ENCODE measurements at places on chromosomes 1 and 21.

- DNase-seq, result peak; percentile 44
Measured at GRCh38 chr1:153818876-153819275, 43.7 kb downstream of the SLC27A3 start.

DNA sequence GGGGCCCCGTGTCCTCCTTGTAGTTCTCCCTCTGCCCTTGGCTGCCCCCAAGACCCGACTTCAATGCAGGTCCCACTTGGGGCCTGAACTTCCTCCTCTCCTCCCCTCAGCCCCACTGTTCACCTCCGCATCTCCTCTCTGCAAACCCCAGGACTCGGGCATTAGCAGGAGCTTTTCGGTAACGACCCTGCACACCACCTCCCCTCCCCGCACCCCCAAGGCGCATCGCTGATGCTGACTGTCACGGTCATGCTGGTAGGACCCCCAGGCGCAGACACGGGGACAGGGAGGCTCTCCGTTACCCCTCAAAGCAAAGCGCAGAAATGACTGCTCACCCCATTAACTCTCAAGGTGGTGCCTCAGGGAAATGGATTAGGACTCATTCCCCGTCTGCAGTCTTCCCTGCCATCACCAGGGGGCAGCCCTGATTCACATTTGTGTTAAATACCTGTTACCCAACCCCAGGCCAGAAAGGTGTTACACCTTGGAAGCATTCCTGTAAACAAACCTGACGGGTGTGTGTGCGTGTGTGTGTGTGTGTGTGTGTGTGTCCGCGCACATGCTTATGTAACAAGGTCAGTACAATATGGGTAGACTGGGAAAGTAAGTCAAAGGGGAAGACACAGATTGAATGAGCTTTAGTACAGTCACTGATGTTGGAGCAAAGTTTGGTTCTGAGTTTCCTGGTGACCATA is 6.4 kb upstream of the GUCA2B start:
- peak; percentile 78 for DNase-seq

GRCh38 chr1:90504509-90504908 is 212.6 kb downstream of the BARHL2 start:
- DNase-seq, result no peak

GRCh38 chr1:54854381-54855020 is 32.5 kb downstream of the DHCR24 start:
- DNase-seq, result no peak

GRCh38 chr1:160206036-160206389 is 829 bp downstream of the PEA15 start:
- peak; percentile 50 for DNase-seq

DNA sequence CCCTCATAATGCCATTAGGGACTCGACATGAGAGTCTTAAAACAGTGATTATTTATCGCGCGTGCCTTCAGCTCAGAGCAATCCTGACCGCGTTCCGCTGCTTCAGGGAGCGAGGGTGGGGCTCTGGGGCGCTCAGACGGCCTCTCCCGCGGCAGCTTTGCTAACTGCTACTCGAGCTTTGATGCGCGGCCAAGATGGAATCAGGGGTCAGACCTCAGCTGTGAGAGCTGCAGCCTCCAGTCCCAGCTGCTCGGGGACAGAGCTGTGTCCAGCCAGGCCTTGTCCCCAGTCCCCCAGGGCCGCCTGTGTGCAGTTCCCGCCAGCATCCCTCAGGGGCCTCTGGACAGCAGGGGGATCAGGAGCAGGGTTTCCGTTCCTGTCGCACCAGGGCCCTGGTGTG is 104.6 kb upstream of the TTC34 start:
- DNase-seq, result no peak

DNA sequence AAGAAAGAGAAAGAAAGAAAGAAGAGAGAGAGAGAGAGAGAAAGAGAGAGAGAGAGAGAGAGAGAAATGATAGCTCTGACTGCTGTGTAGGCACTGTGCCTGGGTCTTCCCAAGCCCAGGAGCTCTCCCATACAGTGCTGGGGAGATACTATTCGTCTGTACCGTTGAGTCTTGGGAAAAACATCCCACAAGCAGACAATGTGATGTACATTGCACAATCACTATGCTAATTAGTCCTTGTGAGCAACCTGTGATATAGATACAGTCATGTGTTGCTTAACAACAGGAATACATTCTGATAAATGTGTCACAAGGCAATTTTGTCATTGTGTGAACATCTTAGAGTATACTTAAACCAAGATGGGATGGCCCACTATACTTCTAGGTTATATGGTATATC is 381.0 kb downstream of the HHAT start:
- peak; percentile 7 for DNase-seq

DNA sequence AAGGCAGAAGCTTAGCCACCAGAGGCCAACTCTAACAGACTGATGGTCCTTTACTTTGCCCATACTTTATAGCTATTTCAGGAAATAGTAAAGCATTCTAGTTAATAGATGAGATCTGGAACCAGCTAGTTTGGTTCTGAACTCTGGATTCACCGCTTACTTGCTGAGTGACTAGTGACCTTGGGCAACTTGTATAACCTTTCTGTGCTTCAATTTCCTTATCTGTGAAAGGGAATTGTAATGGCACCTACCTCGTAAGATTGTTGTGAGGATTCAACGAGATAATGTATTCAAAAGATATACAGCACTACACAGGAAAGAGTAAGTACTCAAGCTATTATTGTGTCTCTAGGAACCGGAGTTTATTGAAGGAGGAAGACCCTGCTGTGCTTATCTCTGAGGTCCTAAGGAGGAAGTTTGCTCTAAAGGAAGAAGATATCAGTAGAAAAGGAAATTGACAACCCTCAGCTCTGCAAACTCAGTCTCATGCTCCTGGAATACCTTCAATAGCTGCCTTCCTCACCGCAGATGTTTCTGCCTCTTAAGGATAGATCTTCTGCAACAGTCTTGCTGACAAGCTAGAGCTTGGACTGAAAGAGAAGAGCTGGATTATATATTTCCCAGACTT is 11.9 kb downstream of the MTFR1L start:
- DNase-seq, result peak; percentile 72

DNA sequence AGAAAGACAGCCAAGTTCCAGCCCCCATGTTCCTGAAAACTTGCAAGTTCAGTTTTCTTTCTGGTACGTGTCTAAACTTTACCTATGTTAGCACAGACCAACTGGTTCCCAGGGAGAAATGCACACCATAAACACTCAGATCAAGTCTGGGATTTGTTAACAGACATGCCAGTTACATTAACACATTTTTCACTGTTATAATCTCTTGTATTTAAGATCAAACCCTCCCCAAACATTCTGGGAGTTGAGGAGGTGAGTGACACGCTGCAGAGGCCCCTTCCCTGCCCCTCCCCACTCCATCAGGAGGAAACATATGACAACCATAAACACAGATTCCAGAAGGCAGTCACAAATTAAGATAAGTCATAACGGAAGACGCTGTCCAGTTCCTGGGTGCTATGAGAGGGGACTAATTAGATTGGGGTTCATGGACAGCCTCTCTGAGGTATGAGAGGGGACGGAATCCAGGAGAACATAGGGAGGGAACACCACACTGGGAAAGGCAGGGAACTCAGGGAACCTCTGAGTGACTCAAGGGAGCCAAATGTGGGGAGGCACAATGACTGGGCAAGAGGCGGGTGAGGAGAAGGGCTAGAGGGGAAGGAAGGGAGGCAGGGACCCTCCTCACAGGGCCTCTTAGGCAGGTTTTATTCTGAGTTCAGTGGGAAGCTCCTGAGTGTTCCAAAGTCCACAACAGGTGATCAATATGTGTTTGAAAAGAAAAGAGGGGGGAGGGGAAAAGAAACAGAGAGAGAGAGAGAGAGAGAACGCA is 25.0 kb downstream of the DUSP10 start:
- DNase-seq, result peak; percentile 80

- peak; percentile 80 for DNase-seq
Measured at GRCh38 chr1:43711049-43711448, 3.7 kb downstream of the ST3GAL3 start.

DNA sequence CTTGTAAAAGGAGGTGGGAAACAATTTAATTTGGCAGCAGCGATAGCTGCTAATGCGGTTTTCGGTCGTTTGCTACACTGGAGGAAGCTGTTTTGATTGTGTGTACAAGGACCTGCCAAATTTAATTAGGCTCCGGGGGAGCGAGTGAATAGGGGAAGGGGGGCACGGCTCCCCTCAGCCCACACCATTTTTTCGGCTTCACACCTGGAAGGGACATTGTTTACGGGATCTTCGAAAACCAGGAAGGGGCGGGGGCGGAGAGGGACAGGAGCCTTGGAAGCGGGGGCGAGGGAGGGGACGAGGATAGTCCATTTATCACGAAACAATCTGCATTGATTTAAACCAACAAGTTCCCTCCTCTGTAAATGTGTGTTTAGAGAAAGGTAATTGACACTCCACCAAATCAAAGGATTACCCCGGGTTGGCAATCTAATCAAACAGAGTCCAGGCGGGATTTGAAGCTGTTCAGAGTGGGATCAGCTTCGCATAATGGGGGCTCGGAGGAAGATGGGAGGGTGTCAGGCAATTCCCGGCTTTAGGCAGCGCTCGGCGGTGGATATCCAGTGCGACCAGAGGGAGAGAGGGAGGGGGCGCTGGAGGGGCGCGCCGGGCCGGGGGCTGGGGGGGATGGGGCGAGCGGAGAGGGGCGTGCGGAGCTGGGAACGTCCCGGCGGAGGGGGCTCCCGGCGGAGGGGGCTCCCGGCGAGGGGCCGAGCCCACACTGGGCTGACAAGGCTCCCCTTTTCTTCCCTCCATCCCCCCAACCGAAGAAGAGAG is 9.8 kb downstream of the PAX7 start:
- DNase-seq, result no peak

DNA sequence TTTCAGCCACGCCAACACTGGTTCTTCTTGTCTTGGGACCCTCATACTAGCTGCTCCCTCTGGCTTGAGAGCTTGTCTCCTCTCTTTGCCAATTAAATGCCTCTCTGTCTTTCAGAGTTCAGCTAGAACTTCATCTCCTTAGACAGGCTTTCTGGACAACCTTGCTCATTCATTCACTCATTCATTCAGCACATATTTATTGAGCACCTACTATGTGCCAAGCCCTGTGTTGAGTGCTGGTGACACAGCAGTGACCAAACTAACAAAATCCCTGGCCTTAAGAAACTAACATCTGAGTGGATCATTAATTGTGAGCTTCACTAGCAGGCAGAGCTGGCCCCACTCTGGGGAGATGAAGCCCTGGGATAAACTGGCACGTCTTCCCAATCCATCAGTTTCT is 24.9 kb upstream of the CASZ1 start:
- DNase-seq, result no peak

DNA sequence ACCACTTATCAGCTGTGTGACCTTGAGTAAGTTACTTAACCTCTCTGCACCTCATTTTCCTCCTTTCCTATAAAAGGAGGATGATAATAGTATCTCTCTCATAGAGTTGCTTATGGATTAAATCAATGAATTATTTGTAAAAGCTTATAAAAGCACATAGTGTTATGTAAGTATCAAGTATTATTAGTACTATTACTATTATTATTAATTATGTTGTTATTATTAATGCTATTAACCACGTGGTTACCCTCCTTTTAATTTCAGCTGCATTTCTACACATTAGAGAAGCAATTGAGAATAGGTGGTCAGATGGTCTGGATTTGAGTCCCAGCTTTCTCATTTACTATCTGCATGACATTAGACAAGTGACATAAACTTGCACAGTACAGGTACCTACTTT is 58.1 kb upstream of the WNT4 start:
- DNase-seq, result no peak

DNA sequence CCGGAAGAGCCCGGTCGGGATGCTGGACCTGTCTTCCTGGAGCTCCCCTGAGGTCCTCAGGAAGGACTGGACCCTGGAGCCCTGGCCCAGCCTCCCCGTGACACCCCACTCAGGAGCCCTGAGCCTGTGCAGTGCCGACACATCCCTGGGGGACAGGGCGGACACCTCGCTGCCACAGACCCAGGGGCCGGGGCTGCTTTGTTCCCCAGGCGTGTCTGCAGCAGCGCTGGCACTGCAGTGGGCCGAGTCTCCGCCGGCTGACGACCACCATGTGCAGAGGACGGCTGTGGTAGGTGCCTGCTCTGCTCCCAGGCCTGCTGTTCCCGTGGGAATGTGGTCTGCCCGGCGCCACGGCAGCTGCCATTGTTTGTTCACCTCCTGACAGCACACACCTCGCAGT is 42.1 kb upstream of the DIP2A start:
- DNase-seq, result no peak

DNA sequence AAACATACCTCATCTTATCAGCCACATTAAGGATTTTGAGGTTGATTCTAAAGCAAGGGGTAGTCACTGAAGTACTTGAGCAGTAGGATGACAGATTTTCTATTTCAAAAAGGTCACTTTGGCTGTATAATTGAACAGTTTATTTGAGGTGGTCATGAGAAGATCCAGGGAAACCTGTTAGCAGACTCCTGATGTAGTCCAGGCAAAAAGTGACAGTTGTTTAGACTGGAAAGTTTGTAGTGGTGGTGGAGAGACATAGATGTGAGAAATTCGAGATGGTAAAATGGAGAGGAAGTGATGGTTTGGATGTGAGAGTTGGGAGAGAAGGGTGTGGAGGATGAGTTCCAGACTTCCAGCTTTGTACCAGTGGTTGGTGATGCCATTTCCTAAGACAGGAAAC is 7.5 kb downstream of the FAM163A start:
- no peak for DNase-seq

DNA sequence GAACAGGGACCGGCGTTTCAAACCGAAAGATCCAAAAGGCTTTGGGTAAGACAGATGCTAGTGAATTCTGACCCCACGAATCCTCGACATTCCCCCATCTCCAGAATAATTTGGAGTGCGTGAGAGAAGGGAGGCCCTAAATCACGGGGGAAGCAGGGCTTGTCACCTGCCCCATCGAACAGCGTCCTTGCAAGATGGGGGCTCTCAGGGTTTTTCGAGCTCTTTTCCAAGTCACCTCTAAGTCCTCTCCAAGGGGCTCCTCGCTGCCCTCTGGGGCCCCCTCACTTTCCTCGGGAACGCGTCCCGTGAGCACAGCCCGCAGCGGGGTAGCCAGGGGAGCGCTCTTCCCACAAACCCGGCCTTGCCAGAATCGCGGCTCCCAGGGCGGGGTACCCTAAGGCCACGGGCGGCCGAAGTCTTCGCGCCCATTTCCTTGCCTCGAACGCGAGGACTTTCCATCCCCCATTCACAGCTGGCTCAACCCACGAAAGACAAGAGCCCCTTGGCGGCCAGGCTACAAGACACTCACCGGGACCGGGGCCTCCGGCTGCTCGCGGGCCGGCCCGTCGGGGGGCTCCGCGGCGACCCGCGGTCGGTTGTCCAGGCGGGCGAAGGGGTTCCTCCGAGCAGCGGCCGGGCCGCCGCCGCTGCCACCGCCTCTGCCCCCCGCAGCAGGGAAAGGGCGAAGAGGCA is 546 bp downstream of the DONSON start:
- DNase-seq, result peak; percentile 76

- DNase-seq, result peak; percentile 79
Measured at GRCh38 chr1:51648180-51649109, 31.6 kb downstream of the OSBPL9 start.

DNA sequence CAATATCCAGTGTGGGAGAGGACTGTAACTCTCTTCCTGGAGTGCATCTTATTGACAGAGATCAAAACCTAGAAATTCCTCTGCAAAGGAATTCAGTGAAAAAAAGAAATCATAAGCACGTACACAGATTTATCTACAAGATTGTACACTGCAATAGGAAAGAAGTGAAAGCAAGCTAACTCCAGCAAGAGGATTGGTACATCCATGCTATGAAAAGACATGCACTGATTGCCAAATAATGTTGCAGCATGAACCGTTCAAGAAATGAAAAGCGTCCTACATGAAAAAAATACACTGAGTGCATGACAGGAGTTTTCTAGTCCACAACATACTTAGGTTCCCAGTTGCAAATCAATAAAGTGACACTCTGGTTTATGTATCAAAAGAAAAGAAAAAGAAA is 1.9 kb upstream of the MGST3 start:
- no peak for DNase-seq
